ENCODE measurements at places on chromosomes 4 and X.

- DNase-seq, result no peak
Observed at GRCh38 chr4:51906167-51906958, 63.4 kb downstream of the DCUN1D4 start.

- DNase-seq, result no peak
Observed at GRCh38 chrX:66024092-66024467, 15.8 kb downstream of the VSIG4 start.

DNA sequence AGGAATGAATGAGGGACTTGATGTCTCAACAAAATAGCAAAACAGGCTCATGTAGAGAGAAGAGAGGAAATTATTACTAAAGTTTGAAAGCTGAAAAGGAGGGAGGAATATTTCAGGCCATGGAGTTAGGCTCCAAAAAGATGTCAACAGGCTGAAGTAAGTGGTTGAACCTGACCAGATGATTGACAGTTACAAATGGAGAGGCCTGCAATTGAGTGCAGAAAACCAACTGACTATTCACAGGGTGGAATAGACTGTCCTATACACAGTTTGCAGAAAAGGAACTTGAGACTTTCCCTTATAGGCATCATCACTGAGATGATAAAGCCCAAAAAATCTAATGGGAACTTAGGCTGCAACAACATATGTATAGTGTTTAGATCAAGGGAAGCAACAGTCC lies 233.3 kb downstream of the AR start:
- DNase-seq, result no peak

DNA sequence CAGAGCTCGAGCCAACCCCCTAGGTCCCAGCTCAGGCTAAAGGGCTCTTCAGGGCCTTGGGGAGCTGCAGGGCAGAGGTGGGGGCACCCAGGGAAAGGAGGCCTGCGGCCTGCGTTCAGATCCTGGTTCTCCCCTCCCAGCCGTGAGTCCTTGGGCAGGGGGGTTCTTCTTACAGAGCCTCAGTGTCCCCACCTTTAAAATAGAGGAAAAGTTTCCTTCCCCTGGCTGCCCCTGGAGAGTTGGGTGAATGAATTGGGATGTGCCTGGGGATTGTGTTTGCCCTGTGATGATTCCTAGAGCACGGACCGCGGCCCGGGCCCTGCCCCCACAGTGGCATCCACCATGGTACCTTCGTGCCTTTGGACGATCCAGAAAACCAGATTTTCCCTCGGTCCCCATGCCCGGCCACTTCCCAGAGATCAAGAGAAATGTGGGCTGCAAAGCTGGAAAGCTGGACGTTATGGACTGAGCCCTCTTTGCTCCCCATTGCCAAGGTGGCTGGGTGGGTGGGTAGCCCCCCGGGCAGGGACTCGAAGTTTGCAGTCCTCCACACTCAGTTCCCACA lies 11.4 kb downstream of the HTRA3 start:
- DNase-seq, result no peak

DNA sequence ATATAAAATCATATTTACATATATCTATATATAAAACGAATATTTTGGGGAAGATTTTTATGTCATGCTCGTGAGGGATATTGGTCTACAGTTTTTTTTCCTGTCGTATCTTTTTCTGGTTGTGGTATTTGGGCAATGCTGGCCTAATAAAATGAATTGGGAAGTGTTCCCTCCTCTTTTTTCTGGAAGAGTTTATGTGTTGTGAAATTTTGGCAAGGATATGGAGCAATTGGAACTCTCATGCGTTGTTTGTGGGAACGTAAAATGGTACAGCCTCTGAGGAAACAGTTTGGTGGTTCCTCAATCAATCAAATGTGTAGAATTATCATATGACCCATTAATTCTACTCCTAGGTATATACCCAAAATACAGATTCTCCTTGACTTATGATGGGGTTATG lies 69.8 kb downstream of the ZNF182 start:
- DNase-seq, result no peak

- DNase-seq, result no peak
Observed at GRCh38 chr4:39036172-39036571, 4.0 kb upstream of the TMEM156 start.

DNA sequence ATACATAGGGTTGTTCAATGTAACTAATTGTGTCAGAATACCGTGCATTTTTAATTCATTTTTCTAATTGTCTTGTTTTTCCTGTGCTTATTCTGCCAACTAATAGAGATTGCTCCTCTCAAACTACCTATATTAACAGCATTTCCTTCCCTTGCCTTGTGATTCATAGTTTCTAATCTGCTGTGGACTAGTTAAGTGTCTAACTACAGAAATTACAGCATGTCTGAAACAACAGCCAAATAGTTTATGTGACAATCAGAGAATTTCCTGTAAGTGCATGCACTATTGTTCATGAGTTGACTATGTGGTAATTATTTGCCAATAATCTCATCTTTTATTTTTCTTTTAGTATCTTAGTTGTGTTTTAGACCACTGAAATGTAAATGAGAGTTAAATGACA lies 4.1 kb upstream of the SEC24B start:
- no peak for DNase-seq

DNA sequence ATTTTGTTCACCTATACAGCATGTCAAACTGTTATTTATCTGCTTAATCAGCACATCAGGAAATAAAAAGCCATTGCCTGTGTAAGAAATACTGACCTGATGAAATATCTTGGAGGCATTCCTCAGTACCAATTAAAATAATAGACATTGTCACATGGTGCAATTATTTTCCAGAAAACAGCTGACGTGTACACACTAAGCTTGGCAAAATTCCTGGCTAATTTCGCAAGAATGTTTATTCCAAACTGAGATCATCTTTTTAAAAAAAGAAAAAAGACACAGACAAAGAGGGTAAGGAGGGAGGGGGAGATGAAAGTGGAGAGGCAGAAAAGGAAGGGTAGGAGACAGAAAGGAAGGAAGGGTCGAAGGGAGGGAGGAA lies 61.9 kb upstream of the NFKB1 start:
- DNase-seq, result no peak

- no peak for DNase-seq
Observed at GRCh38 chrX:1205681-1206611, 6.5 kb downstream of the CRLF2 start.

DNA sequence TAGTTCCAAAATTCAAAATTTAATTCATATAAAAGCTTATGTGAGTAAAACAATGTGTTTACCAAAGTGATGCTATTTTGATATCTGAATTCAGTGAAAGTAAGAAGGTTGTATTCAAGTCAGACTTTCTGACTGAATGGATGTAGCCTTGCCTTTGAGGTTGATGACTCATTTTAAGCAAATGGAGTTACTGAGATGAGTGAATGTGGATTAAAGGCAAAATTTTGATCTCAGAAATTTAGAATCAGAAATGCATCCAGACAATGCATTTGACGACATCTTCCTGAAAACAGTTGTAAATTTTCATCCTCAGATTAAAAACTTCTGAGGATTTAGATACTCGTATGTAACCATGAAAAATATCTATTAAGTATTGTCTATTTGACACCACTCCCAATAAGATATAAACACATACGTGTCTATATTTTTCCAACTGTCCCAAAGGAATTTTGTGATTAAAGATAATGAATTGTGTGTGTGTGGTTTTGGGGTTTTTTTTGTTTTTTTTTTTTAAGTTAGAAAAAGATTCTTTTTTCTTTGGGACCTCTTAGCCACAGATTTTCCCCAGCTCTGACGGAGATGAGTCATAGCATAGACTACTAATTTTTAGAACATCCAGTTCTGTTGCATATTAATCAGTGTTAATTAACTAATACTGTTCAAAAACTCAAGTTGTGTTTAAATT lies 34.4 kb downstream of the NFKB1 start:
- DNase-seq, result no peak

GRCh38 chr4:109494563-109494962 lies 60.9 kb downstream of the SEC24B start:
- DNase-seq, result no peak

DNA sequence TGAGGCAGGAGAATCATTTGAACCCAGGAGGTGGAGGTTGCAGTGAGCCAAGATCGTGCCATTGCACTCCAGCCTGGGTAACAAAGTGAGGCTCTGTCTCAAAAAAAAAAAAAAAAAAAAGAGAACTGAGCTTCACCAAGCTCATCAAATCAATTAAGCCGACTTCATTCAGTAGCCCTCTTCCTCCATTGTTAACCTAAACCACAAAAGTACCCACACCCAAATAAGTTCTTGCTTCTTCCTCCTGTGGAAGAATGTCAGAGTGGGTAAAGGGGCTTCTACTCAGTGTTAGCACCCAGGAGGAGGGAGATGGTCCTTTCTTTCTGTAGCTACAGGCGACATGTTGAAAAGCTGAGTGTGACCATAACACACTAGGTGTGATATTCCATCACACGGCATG lies 58.6 kb upstream of the CHRNA9 start:
- no peak for DNase-seq

GRCh38 chr4:120964596-120964995 lies 42.1 kb upstream of the PRDM5 start:
- no peak for DNase-seq

- no peak for DNase-seq
Observed at GRCh38 chr4:187380181-187380581, 615.4 kb upstream of the ZFP42 start.

GRCh38 chrX:45348296-45348695 lies 147.6 kb upstream of the DIPK2B start:
- DNase-seq, result no peak

- DNase-seq, result no peak
Observed at GRCh38 chr4:82090717-82091116, 283.1 kb downstream of the HNRNPD start.

DNA sequence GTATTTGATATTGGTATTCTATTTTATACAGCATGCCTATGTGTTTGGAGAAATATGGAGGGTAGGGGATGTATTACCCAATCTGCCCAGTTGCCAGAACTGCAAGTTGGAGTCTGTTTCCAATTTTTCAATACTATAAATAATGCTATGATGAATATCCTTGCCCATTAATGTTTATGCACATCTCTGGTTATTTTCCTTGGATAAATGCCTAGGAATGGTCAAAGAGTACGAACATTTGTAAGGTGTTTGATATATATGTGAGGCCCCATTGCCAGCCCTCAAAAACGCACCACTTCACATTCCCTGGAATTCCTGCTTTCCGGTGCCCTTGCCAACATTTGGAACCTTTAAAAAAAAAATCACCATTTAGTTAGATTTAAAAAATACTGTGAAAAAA lies 34.3 kb downstream of the CLDN34 start:
- DNase-seq, result no peak

DNA sequence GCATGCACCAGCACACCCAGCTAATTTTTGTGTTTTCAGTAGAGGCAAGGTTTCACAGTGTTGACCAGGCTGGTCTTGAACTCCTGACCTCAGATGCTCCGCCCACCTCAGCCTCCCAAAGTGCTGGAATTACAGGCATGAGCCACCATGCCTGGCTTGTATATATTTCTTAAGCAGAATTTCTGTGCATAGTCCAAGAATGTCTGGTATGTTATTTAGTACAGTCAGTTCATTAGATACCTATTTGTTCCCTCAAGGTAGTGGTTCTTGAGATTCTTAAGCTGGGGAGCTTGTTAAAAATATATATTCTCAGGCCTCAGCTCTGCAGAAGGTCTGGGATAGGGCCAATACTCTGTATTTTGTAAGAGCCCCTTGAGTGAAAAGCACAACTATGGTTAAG lies 4.6 kb upstream of the SERTM2 start:
- no peak for DNase-seq

DNA sequence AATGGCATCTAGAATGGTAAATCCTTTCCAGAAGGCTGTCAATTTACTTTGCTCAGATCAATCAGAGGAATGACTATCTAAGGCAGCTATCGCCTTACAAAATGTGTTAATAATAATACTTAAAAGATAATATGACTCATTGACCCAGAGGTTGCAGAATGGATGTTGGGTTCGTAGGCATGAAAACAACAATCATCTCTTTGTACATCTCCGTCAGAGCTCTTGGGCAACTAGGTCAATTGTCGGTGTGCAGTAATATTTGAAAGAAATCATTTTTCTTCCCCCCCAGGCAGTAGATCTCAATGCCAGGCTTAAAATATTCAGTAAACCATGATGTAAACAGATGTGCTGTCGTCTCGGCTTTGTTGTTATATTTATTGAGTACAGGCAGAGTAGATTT lies 165.1 kb downstream of the CAMK2D start:
- no peak for DNase-seq

GRCh38 chrX:38627683-38628082 lies 66.3 kb downstream of the TSPAN7 start:
- DNase-seq, result no peak

GRCh38 chr4:176400816-176401461 lies 81.2 kb downstream of the SPCS3 start:
- no peak for DNase-seq

GRCh38 chr4:172945611-172946010 lies 223.0 kb upstream of the GALNT7 start:
- DNase-seq, result no peak

DNA sequence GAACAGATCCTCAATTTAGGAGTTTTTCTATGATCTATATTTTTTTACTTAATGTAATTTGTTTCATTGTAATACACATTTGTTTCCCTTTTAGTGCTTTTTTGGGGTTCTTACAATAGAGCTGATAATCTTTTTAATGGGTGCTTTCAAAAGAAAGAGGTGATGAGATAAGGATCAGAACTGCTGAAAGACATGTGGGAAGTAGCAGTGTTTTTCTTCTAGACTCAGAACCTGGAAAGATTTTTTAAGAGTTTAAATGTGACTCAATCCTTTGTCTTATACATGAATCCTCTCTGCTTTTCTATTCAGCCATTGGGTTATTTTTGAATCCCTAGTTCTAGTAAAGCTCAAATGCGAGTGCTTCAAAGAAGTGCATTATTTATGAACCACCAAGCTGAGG lies 25.6 kb downstream of the UCHL1 start:
- DNase-seq, result no peak

- DNase-seq, result no peak
Observed at GRCh38 chrX:39577985-39578869, 519.5 kb downstream of the BCOR start.

- DNase-seq, result no peak
Observed at GRCh38 chr4:5956285-5957021, 61.8 kb downstream of the C4orf50 start.

GRCh38 chr4:162560073-162560472 lies 396.3 kb upstream of the FSTL5 start:
- no peak for DNase-seq

GRCh38 chr4:99529228-99529627 lies 18.4 kb downstream of the C4orf17 start:
- DNase-seq, result no peak

- no peak for DNase-seq
Observed at GRCh38 chr4:53478671-53479456, 101.4 kb downstream of the FIP1L1 start.

- no peak for DNase-seq
Observed at GRCh38 chrX:13078739-13079444, 34.5 kb upstream of the FAM9C start.

GRCh38 chr4:24473309-24473721 lies 111.0 kb downstream of the DHX15 start:
- peak; percentile 33 for DNase-seq

DNA sequence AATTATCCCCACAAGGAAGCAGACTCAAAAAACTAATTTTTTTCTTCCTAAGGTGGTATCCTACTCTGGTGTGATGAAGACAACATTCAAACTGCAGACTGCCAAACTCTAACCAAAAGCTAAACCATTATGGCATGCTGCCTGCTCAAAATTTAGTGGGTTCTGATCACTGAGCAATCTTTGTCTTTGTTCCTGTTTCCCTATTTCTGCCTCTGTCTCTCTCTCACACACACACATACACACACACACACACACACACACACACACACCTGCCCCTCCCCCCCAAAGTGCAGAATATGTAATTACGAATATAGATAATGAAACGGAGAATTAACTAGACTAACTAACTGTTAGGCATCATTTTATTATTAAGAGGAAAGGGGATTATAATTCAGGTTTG lies 1278.6 kb downstream of the PCDH7 start:
- no peak for DNase-seq

Measured in posterior cingulate gyrus (tissue), 11 donors.